ENCODE measurements at places on chromosomes 5 and 9.
A peak's percentile ranks its signal among the peaks of the same experiment; 100 is the strongest.

DNA sequence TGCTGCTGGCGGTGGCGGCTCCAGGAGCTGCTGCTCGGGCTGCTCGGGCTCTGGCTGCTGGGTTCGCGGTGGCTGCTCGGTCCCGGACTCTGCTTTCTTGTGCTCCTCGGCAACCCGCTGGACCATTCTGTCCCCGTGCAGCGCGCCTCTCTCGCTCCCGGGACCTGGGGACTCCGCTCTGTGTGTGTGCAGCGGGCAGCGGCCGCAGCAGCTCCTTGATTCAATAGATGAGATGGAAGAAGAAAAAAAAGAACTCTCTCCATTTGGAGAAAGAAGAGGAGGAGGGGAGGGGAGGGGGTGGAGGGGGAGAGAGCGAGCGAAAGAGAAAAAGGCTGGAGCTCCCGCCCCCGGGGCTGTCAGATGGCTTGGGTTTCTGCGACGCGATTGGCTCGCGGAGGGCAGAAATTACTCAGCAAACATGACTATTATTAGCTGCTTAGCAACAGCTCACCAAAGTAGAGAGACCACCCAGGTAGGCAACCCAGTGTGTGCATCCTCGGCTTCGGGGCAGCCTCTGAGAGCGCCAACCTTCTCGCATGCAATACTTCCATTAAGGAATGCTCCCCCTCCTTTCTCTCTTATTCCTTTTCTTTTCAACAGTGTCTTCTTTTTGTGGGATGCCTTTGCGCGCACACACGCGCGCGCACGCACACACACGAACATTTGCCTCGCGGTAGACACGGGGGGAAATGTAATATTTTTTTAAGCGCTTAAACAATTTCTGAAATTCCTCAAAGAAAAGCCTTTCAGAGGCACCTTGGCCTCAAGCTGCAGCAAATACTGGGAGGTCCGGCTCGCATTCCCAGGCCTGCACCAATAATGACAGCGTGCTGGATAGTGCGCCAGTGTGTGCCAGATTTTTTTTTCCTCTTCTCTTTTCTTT is 7.6 kb downstream of the PTCH1 start:
- peak; percentile 71 for DNase-seq

DNA sequence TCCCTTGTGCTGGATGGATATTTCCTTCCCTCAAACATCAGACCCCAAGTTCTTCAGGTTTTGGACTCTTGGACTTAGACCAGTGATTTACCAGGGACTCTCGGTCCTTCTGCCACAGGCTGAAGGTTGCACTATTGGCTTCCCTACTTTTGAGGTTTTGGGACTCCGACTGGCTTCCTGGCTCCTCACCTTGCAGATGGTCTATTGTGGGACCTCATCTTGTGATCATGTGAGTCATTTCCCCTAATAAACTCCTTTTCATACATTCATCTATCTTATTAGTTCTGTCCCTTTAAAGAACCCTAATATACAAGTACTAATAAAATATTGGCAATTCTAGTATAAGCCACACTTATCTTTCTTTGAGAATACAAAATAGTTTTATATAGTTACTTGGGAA is 1078.9 kb downstream of the CDH12 start:
- no peak for DNase-seq

DNA sequence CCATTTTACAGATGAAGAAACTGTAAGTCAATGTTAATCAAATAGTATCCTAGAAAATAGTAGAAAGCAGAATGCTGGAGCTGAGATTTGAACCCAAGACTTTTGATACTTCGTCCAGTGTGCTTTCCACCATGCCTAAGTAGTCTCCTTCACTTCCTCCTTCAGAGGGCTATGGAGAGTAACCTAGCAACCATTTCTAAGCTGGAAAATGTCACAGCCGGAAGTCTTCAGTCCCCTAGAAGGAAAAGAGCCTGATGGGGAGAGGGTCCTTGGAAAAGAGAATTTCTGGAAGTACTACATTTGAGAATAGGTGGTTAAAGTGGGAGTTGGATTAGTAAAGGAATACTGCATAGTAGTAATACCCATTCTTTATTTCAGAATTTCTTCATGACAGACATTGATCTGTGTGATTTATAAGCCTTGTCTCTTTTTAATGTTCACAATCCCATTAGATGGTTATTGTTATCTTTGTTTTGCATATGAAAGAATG is 32.7 kb downstream of the PCDHAC2 start:
- DNase-seq: no peak

DNA sequence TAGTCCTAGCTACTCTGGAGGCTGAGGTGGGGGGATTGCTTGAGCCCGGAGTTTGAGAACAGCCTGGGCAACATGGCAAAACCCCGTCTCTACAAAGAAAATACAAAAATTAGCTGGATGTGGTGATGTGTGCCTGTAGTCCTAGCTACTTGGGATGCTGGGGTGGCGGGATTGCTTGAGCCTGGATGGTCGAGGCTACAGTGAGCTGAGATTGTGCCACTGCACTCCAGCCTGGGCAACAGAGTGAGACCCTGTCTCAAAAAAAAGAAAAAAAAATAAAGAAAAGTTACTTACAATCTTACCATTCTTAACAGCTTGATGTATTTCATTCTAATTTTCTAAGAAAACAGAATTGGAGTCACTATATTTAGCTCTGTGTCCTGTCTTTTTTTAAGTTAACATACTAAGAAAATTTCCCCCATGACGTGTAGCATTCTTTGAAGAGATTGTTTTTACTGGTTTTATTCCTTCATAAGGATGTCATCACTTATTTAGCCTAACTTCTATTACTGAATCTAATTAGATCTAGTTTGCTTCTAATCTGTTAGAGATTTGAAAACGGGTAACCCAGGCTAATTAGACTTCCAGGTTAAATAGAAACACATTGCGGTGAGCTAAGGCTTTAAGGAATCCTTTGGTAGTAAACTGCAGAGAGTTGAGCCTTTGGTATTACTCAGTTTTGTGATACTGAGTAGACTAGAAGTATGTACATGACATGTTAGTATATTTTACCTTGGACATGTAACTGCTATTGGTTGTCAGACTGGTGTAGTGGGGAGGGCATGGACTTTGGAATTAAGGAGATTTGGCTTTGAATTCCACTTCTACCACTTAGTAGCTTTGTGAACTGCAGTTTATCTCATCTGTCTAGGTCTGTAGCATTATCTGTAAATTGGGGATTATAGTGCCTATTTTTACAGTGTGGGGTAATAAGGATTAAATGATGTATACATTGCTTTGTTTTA is 24.0 kb downstream of the HSPA4 start:
- DNase-seq: no peak

GRCh38 chr5:138661291-138661960 is 86.2 kb upstream of the HSPA9 start:
- no peak for DNase-seq
